NCI-H1436 (cell line): ENCODE measurements at places on chromosomes 1 and 21.

GRCh38 chr1:151144474-151145303 is 1.7 kb downstream of the SEMA6C start:
- DNase-seq: no peak

DNA sequence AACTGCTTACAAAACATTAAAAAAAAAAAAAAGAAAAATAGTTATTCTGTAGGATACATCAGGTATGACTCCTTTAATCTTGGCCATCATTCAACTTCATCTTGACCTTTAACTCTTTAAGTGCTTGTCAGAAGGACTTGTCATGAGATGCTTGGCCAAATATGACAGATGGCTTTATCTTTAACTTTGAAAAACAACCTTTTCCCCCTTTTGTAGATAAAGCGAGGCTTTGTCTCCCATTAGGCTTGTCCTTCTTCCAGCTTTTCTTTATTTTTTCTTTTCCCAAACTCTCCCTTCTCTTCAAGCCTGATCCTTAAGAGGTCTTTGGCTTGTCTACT is 2.3 kb downstream of the SRSF10 start:
- DNase-seq: no peak

GRCh38 chr1:167439301-167439988 is 78.9 kb downstream of the CD247 start:
- DNase-seq: peak; percentile 31

DNA sequence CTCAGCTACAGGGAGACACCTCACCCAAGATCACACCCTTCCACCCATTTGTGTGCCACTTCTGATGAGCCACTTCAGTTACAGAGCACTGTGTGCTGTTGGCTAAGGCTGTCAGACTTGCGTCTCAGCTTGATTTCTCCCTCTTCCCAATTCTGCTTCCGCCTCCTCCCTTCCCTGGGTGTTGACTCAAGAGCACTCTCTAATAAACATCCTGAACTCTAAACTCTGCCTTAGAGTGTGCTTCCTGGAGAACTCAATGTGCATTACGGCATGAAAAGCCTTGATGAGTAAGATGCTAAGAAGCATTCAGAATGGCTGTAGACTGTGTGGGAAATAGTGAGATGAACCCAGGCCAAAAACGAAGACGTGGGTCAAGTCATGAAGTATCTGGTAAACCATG is 54.9 kb upstream of the S1PR1 start:
- no peak for DNase-seq

GRCh38 chr1:234311414-234311813 is 61.8 kb upstream of the COA6 start:
- DNase-seq: no peak

DNA sequence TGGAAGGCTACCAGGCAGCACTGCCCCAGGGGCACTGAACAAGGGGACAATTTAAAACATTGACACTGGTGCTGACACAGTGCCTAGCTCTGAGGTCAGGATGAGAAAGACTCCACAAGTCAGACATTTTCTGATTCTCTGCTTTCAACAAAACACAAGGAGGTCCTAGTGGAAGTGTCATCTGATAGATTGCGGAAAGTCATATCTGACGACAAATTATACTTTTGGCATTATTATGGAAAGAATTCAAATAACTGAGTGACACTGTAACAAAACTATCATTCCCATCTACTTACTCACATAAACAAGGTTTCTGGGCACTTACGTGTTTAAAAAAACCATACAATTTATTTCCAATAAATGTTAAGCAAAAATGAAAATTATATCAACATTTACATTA is 123.5 kb downstream of the SLC45A1 start:
- no peak for DNase-seq

- DNase-seq: no peak
These were observed 250.6 kb upstream of the RRP15 start for GRCh38 chr1:218034468-218034867.

- no peak for DNase-seq
These were observed 38.3 kb upstream of the PRSS38 start for GRCh38 chr1:227777156-227777555.

DNA sequence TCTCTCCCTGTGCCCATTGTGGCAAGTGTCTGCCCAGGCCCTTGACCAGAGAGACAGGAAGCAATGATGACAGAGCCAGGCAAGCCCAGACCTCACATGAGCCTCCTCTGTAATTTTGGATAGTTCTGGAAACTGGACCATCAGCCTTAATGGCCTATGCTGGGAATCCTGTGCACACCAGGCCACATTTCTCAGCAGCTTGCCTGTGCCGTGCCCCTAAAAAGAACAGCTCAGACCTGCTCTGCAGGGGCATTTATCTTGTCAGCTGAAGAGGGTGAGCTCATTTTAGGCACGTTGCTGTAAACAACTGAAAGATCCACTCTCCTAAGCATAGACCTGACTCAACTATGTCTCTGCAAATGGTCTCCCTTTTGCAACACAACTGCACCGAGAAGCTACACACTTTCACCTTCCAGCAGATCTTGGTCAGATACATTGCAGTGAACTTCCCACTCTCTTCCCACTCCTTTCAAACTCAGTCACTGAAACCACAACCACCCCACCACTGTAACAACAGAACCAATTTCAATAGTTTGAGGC is 53.5 kb upstream of the BACH1 start:
- no peak for DNase-seq

DNA sequence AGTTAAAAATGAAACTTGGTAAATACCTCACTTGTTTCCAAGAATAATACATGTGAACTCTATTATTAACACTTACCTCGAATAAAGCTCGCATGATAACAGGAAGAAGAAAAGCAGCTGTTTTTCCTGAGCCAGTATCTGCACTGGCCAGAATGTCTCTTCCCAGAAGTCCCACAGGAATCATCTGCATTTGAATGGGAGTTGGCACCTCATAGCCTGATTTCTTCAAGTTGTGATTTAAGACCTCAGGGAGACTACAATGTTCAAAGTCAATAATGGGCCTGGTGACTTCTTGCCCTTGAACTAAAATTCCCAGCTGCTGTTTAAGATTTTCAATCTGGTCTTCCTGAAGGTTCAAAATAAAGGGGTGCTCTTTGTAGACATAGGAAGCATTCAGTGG is 3.8 kb downstream of the DDX59 start:
- no peak for DNase-seq

GRCh38 chr1:227730630-227731151 is 4.4 kb downstream of the JMJD4 start:
- no peak for DNase-seq

GRCh38 chr1:230778916-230779590 is 31.9 kb downstream of the CAPN9 start:
- DNase-seq: no peak

DNA sequence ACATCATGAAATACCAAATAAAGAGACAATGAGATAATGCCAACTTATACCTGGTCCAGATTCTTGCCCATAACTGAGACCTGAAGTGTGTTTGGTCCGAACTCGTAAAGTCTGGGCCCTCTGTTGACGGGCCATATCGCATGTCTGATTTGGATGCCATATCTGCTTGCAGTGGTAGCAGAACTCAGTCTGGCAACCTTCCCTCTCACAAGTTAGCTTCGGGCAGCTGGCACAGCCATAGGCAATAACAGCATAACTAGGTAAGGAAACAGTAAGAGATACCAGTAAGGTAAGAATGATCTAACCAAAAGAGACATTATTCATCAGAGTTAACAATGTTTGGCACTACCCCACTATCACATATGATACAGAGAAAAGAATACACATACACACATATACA is 15.1 kb downstream of the RNF19B start:
- DNase-seq: no peak

DNA sequence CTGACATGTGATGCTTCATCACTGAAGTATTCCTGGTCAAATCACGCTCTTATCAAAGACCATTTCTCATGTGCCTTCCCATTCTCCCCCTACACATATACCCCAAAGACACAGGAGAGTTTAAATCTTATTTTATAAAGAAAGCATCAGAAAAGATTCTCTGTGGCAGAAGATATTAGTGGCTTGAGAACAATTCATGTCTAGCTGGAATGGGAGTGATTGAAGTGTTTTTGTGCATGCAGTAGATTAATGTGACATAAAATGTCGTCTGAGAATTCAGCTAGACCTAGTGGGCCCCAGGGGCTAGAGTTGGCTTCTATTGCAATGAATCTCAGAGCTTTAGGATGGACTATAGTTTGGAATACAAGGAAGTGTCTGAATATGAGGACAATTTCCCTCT is 163.9 kb downstream of the HUNK start:
- DNase-seq: no peak

DNA sequence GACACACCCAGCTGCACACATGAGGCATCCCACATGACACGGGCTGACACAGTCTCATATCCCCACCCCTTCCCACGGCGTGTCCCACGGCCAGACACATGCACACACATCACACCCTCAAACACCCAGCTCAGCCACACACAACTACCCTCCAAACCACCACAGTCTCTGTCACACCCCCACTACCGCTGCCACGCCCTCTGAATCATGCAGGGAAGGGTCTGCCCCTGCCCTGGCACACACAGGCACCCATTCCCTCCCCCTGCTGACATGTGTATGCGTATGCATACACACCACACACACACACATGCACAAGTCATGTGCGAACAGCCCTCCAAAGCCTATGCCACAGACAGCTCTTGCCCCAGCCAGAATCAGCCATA is 22.6 kb downstream of the PODN start:
- no peak for DNase-seq

DNA sequence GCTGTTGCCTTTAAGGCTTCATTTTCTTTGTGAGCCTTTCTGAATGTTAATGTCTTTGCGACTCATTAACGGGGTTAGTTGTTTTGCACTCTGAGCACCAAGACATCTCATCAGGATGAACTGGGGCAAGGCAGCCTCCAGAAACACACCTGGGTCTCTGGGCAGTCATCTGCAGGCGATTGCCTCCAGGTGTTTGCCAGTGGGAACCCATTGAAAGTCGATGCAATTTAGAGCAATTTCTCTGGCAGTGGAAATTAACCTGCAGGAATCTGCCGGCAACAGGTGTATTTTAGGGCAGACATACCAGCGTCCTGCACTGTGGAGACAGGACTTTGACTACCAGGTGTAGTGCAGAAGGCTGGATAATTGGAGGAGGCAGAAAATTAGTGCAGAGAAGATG is 661.0 kb upstream of the PTBP2 start:
- DNase-seq: no peak

- no peak for DNase-seq
These were observed 48.4 kb upstream of the NR5A2 start for GRCh38 chr1:199979071-199979470.

DNA sequence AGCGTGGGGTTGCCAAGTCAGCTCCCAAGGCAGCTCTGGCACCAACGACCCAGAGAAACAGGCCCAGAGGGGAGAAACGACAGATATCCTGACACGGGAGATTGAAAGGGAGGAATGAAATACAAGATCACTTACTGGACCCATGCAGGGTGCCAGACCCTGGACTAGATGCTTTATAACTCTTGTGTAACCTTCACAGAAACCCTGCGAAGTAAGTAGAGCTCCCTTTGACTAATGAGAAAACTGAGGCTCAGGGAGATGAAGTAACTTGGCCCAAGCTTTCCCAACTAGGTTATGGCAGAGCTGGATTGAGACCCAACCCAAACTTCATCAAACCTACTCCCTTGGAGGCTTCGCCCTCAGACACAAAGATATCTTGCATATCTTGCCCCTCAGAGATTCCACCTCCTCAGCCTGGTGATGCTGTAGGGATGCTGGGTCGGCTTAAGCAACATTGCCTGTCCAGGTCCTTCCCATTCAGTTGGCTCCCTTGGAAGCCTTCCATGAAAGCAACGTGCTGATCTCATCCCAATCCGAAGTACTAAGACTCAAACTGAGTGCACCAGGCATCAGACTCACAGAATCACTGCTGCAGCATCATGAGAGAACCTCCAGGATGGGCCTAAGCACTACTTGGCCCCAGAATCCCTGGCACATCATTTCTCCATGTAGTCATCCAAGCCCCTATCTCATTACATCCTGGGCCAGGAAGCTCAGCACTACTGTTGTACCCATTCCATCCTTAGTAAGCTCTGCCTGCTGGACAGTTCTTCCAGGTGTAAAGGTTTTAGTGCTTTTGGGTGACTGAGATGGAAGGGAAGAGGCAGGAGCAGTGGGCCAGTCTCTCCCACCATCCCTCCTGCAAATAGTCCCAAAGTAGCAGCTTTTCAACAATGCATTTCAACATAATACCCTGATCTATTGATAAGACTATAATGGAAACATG is 1.1 kb upstream of the IGSF9 start:
- no peak for DNase-seq

- no peak for DNase-seq
These were observed 61.4 kb downstream of the GORAB start for GRCh38 chr1:170593173-170594011.

DNA sequence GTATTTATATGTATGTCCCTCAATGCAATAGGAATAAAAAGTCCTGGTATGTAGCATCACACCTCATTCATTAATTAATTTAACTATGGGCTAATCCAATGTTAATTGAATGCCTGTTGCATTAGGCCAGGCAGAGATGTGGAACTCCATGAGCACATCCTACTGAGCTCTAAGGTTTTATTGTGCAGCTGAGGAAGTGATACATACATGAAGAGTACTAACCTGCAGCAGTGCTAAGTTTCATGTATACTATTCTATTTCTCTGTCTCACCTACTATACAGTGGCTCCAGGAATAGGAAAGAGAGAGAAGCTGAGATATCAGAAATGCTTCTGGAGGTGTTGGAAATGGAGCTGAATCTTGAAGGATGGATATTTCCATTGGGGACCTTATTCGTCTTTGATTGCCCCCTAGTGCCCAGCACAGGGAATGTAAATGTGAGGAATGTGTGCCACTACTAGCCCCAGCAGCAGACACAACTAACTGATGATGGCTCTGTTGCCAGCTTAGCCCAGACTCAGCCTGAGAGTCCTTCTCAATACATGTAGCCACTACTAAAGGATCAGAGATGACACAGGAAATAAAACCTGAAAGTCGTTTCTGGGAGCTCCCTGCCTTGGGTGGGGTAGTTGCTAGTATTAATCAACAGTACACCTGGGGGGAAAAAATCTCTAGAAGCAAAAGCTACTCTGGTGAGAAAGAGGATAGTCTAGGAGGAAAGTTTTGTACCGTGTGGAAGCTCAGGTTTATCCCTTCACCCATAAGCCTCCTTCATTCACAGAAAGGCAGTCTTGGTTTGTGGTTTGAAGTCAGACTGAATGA is 173.3 kb upstream of the FOXD3 start:
- peak; percentile 54 for DNase-seq

DNA sequence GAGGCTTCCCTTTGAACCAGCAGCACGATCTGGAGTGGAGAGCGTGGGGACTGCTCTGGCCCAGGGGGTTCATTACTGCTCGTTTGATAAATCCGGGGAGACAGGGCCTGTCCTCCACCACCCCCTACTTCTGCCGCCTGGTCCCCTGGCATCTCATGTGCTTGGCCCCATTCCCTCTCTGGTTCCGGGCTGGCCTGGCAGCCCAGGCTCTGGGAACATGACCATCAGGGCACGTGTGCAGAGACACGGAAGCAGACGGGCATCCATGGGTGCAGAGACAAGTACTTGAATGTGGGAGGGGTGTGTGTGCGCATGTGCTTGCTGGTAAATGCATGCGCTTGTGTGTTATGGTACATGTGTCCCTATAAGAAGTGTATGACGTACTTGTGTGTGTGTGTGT is 75.5 kb downstream of the KIRREL1 start:
- no peak for DNase-seq
